Left renal cortex interstitium (tissue), 4 donors: ENCODE measurements at places on chromosomes 5 and 9.
A peak's percentile ranks its signal among the peaks of the same experiment; 100 is the strongest.

- DNase-seq: peak; percentile 43
Observed at GRCh38 chr5:38695021-38695958, 138.8 kb upstream of the LIFR start.

DNA sequence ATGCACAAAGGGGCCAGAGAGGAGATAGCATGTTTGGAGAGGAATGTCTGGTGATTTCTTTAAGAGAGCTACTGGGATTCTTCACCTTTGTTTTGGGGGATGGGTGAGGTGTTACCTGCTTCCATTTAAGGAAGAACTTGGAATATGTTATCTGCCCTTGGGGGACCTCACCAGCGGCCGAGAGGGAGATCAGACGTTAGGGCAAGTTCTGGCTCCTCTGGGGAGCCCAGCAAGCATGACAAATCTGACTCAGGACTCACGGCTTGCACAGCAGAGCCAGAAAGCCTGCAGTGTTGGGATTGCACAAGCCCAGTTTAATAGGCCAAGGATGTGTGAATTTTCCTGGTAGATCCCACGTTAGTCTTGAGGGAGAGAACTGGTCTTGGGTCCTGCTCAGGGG, 40.3 kb downstream of the SLC28A3 start:
- DNase-seq: no peak

DNA sequence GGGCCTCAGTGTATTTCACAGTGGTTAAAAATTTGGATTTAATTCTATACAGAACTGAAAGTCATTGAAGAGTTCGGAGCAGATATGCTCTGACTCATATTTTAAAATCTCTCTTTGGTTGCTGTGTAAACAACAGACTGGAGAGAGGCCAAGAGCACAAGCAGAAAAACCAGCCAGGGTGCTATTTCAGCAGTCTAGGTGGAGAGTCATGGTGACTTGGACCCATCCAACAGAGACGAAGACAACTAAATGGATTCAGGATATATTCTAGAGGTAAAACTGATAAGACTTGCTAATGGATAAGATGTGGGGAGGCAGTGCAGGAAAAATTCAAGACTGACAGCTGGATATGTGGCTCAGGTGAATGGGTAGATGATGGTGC, 168.9 kb downstream of the MAPKAP1 start:
- no peak for DNase-seq

- no peak for DNase-seq
Observed at GRCh38 chr9:71643330-71643729, 125.0 kb downstream of the CEMIP2 start.

DNA sequence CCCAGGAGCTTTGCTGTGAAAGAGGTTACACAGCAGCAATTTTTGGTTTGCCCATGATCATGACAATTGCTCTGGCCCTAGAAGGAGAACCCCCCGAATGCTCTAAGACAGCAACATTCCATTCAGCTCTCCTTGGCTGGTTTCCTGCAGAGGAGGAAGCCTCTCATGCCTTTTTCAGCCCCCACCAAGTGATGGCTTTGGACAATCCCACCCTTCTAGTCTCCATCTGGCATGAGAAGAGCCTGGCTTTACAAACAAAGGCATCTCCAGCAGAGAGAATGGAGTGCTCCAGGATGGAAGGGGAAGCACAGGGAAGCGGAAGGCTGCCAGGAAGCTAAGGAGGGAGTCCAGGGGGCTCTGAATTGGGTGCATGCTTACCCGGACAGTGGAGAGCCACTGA, 98.4 kb downstream of the CRB2 start:
- no peak for DNase-seq

DNA sequence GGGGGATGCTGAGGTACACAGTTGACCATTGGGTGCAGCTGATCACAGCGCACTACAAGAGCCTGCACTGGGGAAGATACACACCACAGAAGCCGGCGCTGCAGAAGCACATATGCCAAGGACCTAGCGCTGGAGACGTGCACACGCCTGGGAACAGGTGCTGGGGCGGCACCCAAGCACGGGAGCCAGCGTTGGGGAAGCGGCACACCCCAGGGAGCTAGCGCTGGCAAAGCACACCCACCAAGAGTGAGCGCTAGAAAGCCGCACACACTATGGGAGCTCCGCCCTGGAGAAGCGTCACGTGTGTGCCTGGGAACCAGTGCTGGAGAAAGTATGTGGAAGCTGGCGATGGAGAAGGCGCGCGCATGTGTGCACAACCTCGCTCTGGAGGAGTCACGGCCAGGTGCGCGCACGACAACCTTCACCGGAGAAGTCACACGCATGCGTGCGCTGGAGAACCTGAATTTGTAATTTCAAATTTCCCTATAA, 4.5 kb downstream of the FANCC start:
- DNase-seq: peak; percentile 17

- no peak for DNase-seq
Observed at GRCh38 chr5:165209101-165209727, 1703.8 kb downstream of the MAT2B start.

GRCh38 chr9:133269537-133270362, 5.3 kb downstream of the ABO start:
- no peak for DNase-seq

- DNase-seq: no peak
Observed at GRCh38 chr9:88535226-88536022, 446 bp downstream of the NXNL2 start.

- no peak for DNase-seq
Observed at GRCh38 chr5:126119887-126120442, 303.2 kb upstream of the GRAMD2B start.

- DNase-seq: no peak
Observed at GRCh38 chr5:52269859-52270258, 517.9 kb upstream of the ITGA1 start.

- DNase-seq: no peak
Observed at GRCh38 chr5:93280518-93280917, 300.5 kb downstream of the NR2F1-AS1 start.

DNA sequence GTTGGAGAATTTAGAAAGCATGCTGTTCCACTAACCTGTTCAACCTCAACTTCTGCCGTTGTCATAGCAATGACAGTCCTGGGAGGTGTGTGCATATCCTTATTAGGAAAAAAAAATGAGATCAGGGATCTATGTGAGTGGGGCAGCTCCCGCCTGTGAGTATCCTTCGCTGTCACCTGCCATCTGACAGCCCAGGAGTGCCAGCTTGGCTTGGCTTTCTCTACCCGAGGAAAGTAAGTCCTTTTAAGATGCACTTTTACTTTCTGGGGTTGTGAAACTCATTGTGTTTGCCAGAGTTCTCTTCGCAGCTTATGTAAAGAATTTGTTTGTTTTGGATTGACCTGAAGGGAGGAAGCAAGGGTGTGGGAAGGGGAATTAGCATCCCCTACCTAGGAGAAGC, 21.8 kb downstream of the PCDHAC2 start:
- DNase-seq: no peak

DNA sequence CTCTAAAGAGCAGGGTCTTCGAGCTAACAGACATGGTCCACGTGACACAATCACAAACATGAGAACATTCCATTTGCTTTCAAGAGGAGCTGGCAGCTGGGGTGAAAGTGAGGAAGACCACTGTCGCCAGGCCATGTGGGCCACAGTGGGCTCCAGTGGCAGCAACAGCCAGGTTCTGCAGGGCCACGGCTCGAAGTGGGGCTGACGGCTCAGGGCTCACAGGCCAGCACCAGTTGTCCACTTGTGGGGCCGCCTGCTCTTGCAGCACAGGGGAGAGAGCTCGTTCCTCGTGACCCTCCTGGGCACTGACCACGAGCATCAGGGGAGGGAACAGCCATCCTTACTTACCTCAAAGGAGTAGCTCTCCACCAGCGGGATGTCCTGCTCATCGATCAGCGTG, 2.0 kb downstream of the ZMYND19 start:
- DNase-seq: no peak

GRCh38 chr9:83765376-83765775, 52.2 kb downstream of the GKAP1 start:
- DNase-seq: no peak

DNA sequence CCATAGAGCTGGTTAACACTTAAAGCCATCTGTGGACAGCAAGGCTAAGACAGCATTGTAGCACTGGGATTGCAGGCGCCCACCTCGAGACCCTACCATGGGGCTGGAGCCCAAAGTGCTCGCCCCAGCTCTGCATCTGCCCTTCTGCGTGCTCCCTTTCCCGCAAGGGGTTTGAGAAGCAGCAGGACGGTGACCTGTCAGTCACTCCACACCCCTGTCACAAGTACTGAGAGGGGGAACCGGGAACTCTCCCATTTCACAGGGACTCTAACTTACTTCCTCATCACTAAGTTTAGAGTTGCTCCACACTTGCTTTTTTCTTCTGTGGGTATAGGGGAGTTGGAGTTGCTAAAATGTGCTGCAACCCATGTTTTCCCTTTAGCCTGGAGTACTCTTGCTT, 273.2 kb downstream of the SMARCA2 start:
- DNase-seq: no peak

DNA sequence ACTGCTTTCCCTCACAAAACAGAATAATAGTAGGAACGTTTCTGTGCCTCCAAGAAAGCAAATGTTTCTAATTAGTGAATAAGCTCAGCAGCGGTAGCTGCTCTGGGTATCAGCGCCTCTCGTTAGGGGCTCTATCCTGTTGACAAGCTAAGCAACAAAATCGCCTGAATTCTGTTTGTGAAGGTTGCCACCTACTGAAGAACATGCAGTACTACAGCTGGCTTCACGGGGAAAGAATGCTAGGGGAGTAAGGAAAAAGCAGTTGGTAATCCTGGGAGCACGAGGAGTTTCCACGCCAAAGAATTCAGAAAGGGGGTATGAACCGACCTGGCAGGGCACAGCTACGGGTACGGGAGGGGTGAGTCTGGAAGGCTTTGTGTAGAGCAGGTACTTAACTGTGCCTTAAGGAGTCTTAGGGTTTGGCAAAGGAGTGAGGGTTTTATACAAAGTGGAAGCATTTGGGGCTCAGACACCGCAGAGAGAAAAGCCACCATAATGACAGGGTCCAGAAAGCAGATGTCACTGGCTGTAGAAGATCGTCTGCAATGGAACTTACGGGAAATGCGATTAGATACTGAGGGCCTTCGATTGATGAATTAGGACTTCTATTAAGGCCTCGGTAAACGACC, 171.7 kb downstream of the TTC39B start:
- DNase-seq: peak; percentile 74

DNA sequence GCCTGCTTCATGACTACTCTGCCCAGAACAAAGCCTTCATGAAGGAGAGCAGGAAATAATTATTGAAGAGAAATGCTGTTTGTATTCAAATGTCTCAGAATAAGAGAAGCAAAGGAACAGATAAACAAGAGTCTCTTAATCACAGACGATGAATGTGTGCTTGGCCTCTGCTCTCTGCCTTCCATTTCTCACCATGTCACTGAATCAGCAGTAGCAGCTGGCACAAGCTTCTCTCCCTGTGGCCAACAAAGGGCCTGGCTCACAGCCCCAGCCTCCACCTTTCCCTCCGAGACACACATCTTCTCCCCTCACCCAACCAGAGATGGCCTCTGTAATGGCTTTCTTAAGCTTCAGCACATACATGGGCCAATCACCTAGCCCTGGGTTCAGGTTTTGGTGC, 128.1 kb upstream of the SLIT3 start:
- DNase-seq: no peak

- no peak for DNase-seq
Observed at GRCh38 chr9:96116275-96117064, 185.5 kb downstream of the HSD17B3 start.

DNA sequence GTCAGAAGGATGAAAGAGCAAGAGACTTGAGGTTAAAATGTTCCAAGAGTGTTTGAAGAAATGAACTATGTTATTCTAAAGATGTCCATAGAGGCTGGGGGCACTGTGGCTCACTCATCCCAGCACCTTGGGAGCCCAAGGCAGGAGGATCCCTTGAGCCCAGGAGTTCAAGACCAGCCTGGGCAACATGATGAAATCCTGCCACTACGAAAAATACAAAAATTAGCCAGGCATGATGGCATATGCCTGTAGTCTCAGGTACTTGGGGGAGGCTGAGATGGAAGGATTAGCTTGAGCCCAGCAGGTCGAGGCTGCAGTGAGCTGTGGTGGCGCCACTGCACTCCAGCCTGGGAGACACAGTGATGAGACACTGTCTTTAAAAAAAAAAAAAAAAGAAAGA, 2.7 kb downstream of the AOPEP start:
- no peak for DNase-seq

DNA sequence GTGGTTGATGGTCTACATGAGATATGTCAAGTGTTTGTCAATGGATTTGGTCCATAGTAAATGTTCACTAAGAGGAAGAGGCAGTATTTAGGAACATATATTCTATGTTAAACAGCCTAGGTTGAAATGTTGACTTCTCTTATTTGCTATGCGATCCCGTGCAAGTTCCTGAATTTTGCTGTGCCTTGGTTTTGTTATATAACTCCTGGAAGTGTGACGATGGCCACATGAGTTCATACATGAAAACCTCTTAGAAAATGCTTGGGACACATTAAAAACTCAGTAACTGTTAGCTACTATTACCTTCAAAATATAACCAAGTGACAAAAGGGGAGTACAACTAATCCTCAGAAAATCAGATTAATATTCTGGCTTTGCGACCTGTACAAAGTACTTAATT, 21.9 kb upstream of the FBXW2 start:
- no peak for DNase-seq

- peak; percentile 6 for DNase-seq
Observed at GRCh38 chr5:78162253-78162862, 132.1 kb downstream of the AP3B1 start.

GRCh38 chr5:35990941-35991611, at the start of gene UGT3A1:
Gene UGT3A1 (minus strand): TSS chr5:35991390. CDS start chr5:35991240, 150 bp downstream.
- peak; percentile 50 for DNase-seq

- DNase-seq: no peak
Observed at GRCh38 chr5:124054564-124054963, 542.6 kb downstream of the CSNK1G3 start.

- DNase-seq: peak; percentile 73
Observed at GRCh38 chr9:25677301-25678146, 720 bp downstream of the TUSC1 start.

- DNase-seq: no peak
Observed at GRCh38 chr5:147290261-147290660, 55.4 kb downstream of the STK32A start.

GRCh38 chr9:126150411-126151030, 176.1 kb upstream of the MVB12B start:
- no peak for DNase-seq

DNA sequence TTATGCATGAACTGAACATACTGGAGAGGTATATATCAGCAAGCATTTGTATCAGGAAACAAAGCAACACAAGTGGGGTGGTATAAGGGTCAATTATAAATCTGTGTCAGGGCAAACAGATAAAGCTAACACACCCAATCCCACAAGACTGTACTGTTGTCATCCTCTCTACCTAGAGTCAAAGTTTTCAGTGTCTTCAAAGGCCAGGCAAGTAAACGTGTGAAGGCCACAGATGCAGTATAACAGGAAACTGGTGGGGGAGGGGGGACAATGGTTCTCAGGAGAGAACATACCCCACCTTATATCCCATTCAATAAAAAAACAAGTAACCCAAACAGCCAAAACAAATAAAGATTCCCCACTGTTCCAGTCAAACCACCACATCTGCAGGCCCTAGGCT, 22.1 kb downstream of the ELP1 start:
- DNase-seq: no peak

- DNase-seq: no peak
Observed at GRCh38 chr5:141882594-141883183, 4.5 kb upstream of the PCDH1 start.

DNA sequence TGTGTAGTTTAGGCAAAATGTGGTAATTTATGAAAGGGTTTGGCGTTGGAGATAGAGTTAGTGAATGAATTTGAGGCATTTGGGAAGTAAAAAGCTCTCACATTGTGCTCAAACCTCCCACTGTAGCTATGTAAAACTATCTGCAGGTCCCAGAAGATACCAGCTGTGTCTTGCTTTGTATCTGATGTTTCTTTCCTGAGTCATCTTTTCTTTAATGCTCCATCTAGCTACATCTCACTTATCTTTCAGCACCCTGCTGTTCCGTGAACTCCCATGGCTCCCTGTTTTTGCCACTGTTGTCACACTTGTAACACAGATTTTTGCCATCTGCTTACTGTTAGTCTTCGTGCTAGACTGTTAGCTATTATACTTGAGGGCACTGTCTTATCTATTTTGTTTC, 253.1 kb downstream of the NPR3 start:
- DNase-seq: no peak
